Activated T-cell treated with anti-CD3 and anti-CD28 coated beads for 48 hours (primary cell): ENCODE measurements at places on chromosomes 5 and 9.

- DNase-seq = no peak
These were observed 26.5 kb downstream of the OXCT1 start for GRCh38 chr5:41843456-41844370.

- DNase-seq = no peak
These were observed 98.3 kb downstream of the GDA start for GRCh38 chr9:72247549-72247948.

- DNase-seq = no peak
These were observed 20.1 kb upstream of the COL15A1 start for GRCh38 chr9:98923451-98924123.

DNA sequence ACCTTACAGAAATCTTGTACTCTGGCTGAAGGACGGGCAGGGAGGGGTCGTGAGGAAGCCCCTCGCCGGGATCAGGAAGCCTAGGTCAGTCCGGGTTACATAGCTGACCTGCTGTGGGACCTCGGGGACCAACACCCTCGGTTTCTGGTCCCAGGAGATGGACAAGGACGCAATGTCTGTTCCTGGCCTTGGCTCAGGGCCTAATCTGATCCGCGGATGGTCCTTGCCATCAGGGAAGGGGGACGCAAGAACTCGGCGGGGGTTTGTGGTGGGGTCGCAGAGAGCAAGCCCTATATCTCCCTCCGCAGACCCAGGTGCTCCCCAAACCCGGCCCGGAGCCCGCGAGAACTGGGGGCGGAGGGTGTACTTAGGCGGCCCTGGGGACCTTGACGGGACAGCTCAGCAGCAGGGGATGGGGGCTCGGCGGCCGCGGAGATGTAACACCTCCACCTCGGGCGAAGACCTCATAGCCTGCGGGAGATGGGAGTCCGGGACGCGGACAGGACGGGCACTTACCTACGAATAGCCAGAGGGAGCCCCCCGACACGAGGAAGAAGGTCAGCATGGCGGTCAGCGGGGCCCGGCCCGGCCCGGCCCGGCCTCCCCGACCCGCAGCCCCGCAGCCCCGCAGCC, 353 bp downstream of the ACSL6 start:
- DNase-seq = no peak

DNA sequence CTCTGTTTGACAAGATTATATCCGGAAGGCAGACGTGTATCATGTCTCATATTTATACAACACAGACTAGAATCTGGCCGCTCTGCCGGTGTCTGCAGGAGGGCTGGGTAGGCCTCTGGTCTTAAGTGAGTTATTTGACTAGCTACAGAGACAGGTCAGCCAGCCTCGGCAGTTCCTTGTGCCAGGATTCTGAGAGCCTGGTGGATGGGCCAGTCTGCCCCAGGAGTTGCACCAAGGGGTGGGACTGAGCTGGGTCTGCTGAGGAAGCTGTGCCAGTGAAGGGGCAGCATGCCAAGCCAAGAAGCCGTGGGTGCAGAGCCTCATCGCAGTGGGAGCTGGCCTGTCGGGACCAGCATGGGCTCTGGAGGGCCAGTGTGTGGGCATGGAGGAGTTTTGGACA, 7.1 kb downstream of the SNX18 start:
- DNase-seq = no peak

GRCh38 chr5:67019065-67019845, 177.3 kb downstream of the CD180 start:
- DNase-seq = no peak

DNA sequence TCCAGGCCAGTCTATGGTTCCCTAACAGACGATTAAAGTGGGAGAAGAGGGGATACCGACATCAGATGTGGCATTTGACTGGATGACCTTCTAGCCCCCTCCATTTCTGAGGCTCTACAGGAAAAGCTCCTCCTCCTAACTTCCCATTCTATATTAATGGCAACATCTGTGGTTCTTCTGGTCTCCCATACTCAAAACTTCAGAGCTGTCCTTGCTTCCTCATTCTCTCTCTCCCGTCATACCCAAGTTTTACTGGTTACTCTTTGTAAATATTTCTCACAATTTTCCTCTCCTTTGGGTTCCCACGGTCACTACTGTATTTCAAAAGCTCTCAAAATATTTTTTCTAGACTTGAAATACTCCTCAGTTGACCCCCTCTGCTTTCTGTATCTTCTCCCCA, 36.0 kb upstream of the IL7R start:
- no peak for DNase-seq

DNA sequence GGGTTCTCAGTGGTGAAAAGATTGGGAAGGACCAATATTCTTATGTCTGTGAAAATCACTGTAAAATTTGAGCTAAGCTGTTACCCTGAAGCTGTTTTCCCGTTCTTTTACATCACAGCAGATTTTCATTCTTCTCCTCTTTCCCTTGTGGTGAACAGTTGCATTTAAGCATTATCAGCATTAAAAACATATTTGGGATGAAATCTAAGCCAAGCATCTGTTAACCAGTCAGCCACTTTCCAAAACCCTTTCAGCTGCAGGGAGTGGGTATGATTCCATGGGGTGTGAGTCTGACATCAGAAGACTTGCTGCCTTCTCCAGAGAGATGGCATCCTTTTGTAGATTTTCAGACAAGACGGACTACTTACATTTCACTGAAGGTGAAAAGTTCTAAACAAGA, 97.2 kb downstream of the TRIO start:
- DNase-seq = no peak

GRCh38 chr9:127292415-127292814, 27.8 kb downstream of the GARNL3 start:
- DNase-seq = no peak

DNA sequence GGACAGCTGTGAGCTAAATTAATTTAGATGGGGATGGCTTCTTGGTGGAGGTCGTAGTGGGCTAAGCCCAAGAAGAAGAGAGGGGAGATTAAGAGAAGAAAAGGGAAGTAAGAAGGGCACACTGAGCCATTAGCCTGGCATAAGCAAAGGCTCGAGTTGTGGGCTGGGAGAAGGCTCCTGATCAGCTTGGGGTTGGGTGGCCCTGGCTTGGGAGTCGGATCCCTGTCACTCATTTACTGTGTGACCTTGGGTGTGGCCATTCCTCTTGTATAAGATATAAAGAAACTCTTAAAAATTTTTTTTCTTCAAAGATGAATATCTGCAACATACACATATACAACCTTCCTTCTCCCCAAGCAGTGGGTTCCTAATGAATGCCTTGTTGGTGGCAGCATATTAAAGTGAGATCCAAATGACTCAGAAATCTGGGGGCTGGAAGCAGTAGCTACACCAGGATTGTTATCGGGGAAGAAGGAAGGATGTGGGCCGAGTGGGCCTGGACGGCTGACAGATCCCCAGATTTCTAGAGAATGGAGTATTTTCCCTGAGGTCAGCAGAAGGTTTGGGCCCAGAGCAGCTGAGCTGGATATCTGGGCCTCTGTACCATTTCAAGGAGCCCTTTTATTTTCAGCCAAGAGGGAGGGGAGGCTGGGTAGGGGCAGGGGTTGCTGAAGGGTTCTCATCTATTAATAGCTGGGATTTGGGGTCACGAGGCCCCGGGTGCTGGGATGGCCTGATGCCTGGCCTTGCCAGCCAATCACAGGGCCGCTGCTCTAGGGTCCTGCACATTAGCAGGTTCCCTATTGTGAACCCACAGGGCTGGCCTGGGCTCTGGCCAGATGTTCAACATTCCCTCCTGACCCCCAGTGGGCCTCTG, 52.1 kb downstream of the PPARGC1B start:
- no peak for DNase-seq

DNA sequence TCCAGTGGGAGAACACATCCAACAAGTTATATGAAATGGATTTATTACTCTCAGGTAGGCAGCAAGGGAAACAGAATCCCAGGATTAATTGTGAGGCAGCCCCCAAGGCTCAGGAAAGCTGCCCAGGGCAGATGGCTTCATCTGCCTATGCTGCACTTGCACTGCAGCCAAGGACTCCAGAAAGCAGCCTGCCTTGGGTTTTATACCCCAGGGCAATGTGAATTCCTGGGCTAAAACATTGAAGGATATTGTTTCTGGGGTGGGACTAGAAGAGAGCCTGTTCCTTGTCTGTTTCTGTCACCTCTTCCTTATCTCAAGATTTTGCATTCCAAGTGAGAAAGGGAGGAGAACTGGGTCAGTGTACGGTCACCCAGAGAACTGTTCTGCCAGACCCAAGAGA, 8.8 kb upstream of the CCL27 start:
- DNase-seq = no peak

GRCh38 chr5:110832683-110833082, 93.9 kb downstream of the SLC25A46 start:
- no peak for DNase-seq

- DNase-seq = no peak
These were observed 134.8 kb downstream of the ZNF354C start for GRCh38 chr5:179194941-179195381.

- no peak for DNase-seq
These were observed 153.4 kb upstream of the MPDZ start for GRCh38 chr9:13432904-13433303.

- no peak for DNase-seq
These were observed 389.0 kb downstream of the RASEF start for GRCh38 chr9:82673919-82674318.

GRCh38 chr9:28648723-28649122, 1075.4 kb upstream of the C9orf72 start:
- no peak for DNase-seq

- DNase-seq = no peak
These were observed 11.0 kb downstream of the SPINK14 start for GRCh38 chr5:148179234-148179824.

- no peak for DNase-seq
These were observed 284.2 kb upstream of the SGCD start for GRCh38 chr5:156042726-156043125.

GRCh38 chr5:127184851-127185250, 105.7 kb upstream of the MEGF10 start:
- no peak for DNase-seq

DNA sequence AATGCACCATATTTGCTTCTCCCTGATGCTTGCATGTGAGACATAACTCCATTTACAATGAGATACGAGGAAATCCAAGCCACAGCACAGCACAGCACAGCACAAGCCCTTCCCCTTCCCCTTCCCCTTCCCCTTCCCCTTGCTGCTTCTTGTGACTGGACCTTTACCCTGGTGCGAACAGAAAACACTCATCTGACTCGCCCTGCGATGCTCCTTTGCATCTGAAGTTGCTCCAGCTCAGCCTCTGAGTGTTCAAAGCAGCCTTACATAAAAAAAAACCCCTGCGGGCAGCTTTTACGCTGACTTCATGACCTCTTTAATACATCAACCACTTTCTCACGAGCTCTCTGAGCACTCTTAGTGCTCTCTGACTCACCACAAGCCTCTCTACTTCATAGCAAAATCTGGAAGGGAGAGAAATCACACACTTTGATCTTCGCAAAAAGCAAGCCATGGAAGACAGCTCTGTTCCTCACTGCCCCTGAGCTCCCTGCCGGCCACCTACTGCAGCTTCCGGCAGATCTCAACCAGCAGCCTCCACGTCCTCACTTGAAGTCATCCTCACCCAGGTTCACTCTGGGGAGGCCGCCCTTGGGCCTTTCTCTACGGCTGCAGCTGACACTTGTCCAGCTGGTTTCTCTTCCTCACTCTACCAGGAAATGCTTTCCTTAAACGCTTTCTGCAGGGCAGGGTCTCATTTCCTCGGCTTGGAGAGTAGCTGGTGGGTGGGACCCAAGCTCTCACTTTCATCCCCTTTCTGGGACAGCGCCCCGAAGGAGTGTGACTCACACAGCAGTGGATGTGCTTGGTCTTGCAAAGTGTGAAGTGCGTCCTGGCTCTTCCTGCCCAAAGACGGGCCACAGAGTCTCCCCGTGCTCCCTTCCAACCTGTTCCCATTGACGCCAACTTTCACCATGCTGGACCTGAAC, 5.3 kb downstream of the SLC34A1 start:
- no peak for DNase-seq

DNA sequence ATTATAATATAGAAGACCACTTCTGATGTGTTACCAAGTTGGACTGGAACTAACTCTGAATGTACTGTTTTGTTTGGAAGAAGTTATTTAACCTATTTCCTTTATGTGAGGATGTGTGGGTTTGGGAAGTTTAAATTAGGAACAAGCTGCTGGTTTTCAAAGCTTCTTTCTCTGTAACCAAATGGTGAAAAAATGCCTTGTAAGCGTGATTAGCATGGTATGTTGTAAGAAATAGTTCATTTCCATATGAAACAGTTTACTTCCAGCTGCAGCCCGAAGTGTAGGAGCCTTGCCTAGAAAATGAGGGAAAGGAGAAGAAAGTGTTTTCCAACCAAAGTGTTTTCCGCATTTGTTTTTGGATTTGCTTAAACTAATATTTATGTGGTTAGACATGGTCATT, 36.0 kb downstream of the TTC1 start:
- no peak for DNase-seq

- no peak for DNase-seq
These were observed 7.9 kb upstream of the MYORG start for GRCh38 chr9:34384368-34385165.

DNA sequence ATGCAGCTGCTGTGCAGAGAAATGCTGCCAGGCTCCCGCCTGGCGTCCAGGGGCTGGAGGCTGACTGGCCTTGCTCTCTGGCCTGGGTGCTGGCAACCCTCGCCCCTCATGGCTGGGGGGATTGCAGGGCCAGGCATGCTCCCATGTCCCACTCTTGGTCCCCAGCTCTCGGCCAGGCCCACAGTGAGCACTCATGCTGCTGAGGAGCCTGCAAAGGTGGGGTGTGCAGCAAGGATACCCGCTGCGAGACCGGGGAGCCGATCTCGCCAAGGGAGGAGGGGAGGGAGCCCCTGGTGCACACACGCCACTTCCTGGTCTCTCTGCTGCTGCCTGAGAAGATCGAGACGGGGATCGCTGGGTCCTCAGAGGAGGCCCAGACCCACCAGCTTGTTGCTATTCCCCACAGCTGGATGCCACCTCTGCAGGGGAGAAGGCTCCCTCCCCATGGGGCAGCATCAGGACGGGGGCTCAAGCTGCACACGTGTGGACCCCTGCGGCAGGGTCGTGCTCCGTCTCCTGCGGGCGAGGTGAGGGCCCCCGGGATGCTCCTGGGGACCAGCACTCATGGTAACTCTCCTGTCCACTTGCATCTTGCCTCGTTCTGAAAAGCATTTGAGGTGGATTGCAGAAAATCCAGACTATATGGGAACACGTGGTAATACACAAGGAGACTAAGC, 14.3 kb upstream of the CACFD1 start:
- no peak for DNase-seq

DNA sequence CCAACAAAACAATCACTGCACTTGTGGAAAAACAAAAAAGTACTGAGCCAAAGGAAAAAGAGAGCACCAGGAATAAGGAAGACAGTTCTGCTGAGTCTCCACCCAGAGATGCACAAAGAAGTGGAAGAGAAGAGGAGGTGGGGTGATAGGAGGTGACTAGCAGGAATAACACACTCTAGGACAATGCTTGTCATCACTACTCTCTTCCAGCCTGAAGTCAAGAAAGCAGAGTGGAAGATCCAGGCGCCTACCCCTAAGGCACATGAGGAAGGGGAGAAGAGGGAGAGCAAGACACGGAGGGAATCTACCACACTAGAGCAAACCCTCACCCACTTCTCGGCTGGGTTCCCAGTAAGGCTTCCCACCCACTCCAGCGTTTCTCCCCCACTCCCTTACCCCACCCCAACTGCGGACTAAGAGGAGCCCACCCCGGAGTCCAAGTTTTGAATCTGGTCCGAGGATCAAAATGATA, 1.7 kb downstream of the SLIT3 start:
- no peak for DNase-seq

GRCh38 chr5:160260881-160261815, 31.8 kb downstream of the FABP6 start:
- DNase-seq = no peak

GRCh38 chr9:124133727-124134126, 122.2 kb downstream of the LHX2 start:
- peak; percentile 29 for DNase-seq
